ENCODE measurements at places on chromosomes 3 and 15. TPM values are rescaled to one million over a fixed set of nuclear protein-coding genes. Genes with fewer than 3 reads are reported as not detected.

- DNase-seq, result peak; percentile 50
Measured at GRCh38 chr15:34436956-34437442, 609 bp downstream of the GOLGA8A start.

DNA sequence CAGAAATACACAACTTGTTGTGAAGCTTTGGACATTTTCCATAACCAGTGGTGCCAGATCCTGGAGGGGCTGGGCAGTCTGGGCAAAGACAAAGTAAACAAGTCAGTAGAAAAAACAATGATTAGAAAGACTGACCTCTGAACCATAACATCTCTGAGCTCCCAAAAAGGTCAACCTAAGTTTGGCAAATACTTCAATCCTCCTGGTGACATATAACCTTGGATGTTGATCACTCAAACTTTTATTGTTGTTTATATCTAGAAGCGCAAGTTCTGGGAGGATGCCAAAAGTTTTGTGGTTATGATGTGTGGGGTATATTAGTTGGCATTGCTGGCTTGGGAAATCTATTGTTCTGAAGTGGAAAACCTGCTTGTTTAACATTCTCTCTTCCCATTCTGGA lies 257.7 kb downstream of the DIPK2A start:
- no peak for DNase-seq

DNA sequence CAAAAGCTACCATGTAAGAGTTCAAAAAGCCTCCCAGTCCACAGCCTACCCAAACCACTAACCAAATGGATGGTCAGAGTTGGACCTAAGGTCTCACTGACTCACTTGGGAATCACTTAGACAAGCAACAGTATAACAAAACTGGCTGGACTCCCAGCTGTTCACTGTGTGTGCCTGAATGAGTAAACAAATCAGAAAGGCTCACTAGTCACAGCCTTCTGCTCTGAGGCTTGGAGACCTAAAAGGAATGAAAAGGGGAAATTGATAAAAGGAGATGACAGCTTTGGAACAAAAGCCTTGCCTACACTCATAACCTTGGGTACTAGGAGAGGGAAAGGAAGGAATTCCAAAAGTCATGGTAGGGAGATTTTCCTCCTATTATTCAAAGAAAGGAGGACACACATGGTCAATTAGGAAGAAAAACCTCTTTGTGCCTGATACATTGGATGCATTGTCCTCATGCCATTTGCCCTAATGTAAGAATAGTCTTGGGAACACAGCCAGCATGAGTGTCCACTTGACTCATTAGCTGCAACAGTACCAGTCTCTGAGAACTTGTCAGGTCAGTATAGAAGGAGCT lies 92.3 kb downstream of the FRMD5 start:
- DNase-seq, result no peak

DNA sequence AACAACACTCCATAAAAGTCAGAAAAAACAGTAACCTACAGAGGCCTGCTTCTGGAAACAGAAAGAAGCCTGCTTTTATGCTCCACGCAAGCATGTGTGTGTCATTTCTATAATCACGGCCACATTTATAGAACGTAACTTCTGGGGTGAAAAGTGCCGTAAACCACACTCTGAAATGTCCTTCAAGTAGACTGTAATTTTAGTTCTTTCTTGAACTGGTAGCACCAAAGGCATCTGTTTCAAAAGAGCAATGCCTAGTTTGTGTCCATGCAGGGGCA lies 19.5 kb upstream of the CMTM7 start:
- no peak for DNase-seq

- DNase-seq, result no peak
Measured at GRCh38 chr15:88657326-88658069, 18.7 kb downstream of the ISG20 start.

GRCh38 chr3:30140356-30141075 lies 465.9 kb upstream of the TGFBR2 start:
- DNase-seq, result no peak

DNA sequence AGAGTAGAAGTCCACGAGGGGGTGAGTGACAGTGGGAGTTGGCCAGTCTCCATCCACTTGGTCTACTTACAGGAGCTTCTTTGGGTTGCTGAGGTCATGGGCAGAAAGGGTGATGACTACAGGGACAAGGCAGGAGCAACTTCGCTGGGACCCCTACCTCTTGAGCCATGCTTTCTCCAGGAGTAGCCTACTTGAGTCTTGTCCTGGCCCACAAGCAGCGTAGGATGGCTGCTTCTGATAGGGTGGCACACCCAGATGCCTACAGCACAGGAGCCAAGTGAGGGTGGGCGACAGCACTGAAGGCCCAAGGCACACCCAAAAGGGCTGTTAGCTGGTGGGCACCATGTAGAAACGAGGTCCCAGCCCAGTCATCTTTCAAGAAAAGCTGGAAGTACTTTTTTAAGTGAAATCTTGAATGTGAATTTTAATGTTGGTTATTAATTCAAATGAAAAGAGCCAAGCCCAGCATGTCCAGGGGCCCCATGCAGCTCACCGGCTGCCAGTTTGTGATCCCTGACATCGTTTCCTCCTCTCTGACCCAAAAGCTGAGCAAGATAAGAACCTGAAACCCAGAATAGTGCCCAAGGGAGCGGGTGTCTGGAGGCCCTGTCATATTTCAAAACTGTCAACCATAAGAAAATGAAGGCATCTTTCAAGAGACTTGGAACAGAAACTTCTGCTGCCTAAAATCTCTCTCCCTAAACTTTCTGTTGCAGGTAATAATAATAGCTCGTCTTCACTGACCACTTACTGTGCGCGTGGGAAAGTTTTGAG lies 2.2 kb upstream of the CPEB1 start:
- DNase-seq, result no peak

DNA sequence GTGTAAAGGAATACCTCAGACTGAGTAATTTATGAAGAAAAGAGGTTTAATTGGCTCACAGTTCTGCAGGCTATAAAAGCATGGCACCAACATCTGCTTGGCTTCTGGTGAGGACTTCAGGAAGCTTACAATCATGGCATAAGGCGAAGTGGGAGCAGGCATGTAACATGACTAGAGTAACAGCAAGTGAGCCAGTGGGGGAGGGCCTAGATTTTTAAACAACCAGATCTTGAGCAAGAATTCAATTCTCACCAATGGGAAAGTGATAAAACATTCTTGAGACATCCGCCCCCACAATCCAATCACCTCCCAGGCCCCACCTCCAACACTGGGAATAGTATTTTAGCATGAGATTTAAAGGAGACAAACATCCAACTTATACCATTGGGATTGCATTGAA lies 44.2 kb upstream of the BCL2A1 start:
- no peak for DNase-seq

DNA sequence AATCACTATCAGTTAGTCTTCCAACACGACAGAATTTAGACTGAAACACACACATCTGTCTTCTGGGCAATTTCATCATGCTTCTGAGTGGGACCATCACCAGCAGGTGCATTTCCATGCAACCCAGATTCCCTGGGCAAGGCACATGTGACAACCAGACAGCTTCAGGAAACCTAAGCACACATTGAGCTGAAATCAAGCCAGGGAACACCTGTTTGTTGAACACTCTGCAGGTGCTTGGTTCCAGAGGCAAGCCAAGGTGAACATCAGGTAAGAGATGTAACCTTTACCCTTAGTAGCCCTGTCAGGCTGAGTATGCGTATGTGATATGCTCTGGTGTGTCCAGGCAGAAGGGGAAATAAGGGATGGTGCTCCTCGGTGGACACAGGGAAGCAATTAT lies 3.3 kb upstream of the PSMD2 start:
- no peak for DNase-seq

- no peak for DNase-seq
Measured at GRCh38 chr3:190359813-190360212, 28.1 kb upstream of the CLDN16 start.

DNA sequence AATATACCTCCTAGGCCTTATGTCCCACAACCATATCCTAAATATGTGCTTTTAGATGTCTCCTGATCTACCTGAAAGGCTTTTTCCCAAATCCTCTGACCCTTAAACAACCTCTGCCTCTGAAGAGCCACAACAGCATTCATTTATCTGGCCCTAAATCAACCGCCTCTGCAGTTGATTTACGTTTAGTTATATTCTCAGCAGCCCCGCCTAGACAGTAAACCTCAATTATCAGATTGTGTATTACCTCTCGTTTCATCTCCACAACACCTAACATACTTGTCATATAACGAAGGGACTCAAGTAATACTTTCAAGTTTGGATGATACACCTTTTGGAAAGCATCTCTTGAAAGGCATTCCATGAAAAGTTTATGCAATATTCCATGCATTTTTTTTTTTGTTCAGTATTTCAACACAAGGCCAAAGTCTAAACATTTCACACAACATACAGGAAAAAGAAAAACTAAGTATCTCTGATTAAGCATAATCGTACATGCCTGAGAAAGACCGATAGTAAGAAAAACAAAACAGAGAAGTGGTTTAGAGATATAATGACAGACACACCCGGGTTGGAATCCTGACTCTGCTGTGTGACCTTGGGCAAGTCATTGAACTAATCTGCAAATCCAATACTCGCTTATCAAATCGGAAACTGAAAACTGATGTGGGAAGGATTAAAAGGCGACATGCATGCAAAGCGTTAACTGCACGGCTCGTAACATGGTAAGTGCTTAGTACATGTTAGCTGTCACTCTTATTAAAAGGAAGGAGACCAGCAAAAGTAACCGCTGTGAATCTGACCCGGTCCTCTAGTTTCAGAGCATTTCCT lies 778 bp downstream of the CRBN start:
- no peak for DNase-seq

DNA sequence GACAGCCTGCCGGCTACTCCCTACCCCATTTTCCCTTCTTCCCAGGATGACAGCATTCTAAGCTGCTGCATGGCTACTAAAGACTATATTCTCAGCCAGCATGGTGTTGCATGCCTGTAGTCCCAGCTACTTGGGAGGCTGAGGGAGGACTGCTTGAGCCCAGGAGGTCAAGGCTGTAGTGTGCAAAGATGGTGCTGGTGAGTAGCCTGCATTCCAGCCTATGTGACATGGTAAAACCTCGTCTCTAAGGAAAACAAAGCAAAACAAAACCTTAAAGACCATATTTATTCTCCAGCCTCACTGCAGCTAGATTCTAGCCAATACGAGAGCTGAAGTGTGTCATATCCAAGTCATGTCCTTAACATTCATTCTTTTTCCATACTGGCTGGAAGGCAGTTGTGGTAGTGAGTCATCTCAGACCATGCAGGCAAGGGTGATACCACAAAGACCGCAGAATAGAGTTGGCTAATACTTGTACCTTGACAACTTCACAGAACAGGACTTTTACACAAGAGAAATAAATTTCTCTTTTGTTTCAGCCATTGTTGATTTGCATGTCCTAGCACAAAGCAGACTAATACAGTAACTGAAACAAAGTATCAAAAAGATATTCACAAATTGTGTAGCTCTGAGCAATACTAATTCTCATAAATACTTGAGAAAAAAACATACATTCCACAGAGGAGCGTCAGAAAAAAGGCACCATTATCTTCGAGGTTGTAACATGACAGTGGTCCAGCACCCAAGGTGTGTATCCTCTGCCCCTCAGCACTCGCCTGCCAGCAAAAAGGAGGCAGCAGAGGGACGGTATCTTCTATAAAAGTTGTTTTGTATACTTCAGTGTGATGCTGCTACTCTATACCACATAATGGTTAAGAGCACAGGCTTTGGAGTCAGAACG lies 14.8 kb downstream of the PBRM1 start:
- peak; percentile 64 for DNase-seq

DNA sequence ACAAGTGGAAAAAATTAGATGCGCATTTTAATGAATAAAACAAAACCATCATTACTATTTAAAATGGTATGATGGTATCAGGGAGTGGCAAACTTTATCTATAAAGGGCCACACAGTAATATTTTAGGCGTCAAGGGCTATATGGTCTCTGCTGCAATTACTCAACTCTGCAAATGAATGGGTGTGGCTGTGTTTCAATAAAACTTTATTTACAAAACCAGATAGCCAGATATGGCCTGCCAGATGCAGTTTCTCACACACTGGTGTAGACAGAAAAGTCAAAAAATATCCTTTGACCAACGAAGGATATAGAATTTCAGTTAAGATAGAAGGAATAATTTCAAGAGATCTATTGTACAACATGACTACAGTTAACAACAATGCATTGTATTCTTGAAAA lies 83.8 kb downstream of the CLASP2 start:
- no peak for DNase-seq

DNA sequence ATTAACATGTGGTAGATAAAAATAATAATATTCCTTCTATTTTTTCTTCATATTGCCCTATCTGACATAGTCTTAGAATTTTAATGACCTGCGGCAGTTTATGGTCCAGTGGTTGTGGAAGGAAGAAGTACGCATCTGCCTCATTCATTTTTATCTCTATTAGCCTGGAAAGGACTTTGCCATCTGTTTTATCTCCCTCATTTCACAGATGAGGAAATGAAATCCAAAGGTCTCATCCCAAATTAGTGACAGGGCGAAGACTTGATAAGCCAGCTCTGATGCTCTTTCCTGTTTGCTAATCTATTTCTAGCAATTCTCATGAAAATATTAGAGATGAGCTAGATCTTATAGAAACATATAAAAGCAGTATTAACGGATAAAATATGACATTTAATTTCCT lies 113.3 kb downstream of the KLHL25 start:
- no peak for DNase-seq

DNA sequence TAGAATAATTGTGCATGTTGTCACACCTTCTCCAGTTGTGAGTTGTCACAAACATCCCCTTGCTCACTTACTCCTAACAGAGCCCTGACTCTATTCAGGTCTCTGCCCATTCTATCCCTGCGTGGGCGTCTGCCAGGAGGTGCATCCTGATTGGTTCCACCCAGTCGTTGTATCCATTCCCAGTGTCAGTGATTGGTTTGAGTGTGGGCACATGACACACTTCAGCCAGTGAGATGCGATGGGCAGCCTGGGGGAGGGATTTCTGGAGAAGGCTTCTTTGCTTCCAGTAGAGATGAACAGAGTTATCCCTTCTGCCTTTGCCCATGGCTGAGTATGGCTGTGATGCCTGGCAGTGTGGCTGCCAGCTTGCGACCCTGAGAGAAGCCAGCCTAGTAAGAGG lies 18.7 kb downstream of the PXYLP1 start:
- DNase-seq, result no peak

PRTG gene
- not detected for total RNA-seq

ARRDC4 gene
- total RNA-seq, result 0.60 TPM

ANKRD34C gene
- not detected for total RNA-seq

DZIP1L gene
- total RNA-seq, result not detected

MCTP2 gene
- total RNA-seq, result 48.2 TPM

All from activated naive CD4-positive, alpha-beta T cell treated with anti-CD3 and anti-CD28 coated beads, Interleukin-2, amount 50 U/mL, for 72 hours (primary cell).